ENCODE measurements at places on chromosomes 7 and 10.

DNA sequence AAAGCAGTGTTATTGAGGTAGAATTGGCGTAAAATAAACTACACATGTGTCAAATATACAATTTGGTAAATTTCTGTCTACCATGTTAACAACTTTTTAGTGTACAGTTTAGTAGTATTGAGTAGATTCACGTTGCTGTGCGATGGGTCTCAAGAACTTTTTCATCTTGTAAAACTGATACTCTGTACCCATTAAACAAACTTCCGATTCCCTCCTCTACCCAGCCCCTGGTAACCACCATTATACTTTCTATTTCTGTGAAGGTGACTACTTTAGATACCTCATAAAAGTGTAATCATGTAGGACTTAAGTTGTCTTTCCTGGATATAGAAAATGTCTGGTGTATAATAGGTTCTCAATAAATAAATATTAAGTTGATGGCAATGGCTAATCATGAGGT is 408.5 kb upstream of the POT1 start:
- no peak for DNase-seq

GRCh38 chr10:13414855-13415254 is 66.8 kb upstream of the SEPHS1 start:
- no peak for DNase-seq

GRCh38 chr10:63268798-63269503 is 135.8 kb downstream of the NRBF2 start:
- DNase-seq = peak; percentile 55

DNA sequence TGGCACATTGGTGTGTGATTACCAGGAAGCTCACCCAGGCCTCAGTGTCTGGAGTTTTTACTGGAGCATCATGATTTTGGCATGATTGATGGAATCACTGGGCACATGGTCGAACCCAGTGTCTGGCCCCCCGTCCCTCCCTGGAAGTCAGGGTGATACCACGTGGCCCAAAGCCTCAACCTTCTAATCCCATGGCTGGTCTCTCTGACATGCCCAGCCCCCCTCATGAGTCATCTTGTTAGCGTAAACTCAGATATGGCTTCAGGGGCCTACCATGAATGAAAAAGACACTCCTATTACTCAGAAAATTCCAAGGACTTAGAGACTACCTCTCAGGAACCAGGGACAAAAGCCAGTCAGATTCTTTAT is 109.3 kb downstream of the GRK5 start:
- no peak for DNase-seq

DNA sequence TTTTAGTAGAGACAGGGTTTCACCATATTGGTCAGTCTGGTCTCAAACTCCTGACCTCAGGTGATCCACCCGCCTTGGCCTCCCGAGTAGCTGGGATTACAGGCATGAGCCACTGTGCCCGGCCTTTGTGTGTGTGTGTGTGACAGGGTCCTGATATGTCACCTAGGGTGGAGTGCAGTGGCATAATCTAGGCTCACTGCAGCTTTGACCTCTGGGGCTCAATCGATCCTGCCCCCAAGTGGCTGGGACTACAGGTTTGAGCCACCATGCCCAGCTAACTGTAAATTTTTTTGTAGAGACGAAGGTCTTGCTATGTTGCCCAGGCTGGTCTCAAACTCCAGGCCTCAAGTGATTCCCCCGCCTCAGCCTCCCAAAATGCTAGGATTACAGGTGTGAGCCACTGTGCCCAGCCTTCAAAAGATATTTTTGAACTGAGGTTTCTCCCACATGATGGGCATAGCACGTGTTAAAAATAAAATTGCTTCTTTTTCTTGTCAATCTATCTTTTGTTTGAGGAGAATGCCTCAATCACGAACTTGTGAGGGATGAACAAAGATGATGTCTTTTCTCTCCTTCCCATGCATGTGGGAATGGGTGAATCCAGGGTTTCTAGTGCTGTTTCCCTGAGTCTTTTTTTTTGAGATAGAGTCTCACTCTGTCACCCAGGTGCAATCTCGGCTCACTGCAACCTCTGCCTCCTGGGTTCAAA is 30.8 kb upstream of the PSAP start:
- no peak for DNase-seq

DNA sequence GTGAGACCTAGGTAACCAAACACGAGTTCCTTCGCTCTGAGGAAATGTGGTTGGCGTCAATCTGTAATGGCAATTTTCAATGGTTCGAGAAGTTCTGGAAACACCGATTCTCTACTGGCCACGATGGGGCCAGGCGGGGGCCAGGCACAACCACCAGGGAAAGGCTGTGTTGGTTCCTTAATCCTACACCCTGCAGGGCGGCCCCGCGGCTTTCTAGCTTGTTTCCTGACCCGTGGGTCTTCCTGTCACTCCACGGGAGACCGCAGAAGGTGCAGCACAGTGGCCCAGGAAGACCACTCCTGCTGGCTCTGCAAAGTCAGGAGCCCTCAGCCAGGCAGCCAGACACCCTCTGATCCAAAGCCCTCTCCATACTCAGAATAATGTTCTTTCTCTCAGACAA is 113.4 kb downstream of the FGFR2 start:
- no peak for DNase-seq

GRCh38 chr7:73980206-73980605 is 47.8 kb upstream of the ELN start:
- DNase-seq = no peak

DNA sequence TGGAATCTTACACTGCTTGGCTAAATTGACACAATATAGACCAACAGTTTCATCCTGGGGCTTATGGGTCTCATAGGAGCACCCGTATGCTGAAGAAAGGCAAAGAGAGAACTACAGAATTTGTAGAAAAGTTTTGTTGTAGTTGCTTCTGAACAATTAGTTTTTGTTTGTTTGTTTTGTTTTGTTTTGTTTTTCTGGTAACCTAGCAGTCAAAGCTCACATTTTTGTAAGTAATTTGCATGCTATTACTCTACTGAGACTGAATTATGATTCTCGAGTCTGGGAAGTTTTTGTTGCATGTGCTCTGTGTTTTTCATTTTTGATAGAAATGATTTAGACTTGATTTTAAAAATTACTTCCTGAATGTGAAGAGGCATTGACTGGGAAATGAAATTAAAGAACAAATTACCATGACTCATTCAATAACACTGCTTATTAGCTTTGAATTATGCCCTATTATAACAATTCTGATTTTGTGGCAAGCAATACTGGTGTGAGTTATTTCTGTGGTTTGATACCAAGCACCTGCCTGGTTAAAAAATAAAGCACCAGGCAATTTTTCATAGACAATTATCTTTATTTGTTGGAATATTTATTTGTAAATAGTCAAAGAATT is 438 bp downstream of the LSMEM1 start:
- no peak for DNase-seq

GRCh38 chr10:12500381-12501303 is 151.3 kb downstream of the CAMK1D start:
- DNase-seq = no peak

DNA sequence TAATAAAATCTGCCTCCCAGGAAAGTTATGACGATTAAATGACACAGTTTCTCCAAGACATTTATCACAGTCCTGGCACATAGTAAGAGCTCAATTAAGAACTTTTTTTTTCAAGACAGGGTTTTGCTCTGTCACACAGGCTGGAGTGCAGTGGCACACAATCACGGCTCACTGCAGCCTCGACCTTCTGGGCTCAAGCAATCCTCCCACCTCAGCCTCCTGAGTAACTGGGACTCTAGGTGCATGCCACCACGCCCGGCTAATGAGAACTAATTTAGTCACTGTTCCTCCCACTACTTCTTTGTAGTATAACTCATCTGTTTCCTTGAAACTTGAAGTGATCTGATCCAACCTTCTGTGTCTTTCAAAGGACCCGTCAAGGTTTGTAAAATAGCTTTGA is 42.2 kb upstream of the MXI1 start:
- no peak for DNase-seq

GRCh38 chr10:87634311-87634710 is 25.4 kb upstream of the PAPSS2 start:
- DNase-seq = no peak

DNA sequence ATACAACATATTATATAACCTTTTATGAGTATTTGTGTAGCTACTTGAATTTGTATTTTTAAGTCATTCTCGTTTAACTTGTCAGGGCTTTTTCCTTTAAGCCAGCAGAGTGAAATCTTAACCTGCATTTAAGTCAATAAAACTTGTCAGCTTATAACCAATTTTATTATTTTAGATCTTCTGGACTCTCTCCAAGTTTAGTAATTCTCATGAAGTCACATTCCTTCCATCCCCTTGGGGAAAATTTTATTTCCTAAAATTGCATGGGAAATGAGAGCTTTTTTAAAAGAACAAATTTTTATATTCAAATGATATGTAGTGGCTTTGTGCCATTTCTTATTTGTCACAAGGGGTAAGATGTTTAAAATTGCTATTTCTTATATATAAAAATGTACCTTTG is 74.0 kb downstream of the SEPTIN7 start:
- no peak for DNase-seq

GRCh38 chr10:124643330-124644009 is 100.7 kb downstream of the FAM53B start:
- DNase-seq = no peak

GRCh38 chr10:22849077-22849805 is 78.6 kb upstream of the ARMC3 start:
- DNase-seq = no peak

GRCh38 chr10:71589617-71590551 is 129.7 kb downstream of the C10orf105 start:
- DNase-seq = no peak

DNA sequence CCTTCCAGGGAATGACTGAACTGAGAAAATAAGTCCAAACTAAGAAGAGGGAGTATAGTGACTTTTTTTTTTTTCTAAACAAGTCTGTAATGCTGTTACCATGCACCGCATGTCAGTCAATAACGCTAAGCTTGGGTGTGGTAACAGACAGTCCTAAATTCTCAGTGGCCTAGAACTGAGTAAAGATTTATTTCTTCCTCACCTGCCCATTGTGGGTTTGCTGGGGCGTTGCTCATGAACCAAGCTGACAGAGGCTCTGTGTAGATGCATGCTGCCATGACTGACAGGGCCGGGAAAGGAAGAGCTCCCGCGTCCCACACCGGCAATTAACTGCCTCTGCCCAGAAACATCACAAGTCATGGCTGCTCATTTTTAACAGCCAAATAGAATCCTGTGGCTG is 25.5 kb upstream of the PRKG1 start:
- no peak for DNase-seq

DNA sequence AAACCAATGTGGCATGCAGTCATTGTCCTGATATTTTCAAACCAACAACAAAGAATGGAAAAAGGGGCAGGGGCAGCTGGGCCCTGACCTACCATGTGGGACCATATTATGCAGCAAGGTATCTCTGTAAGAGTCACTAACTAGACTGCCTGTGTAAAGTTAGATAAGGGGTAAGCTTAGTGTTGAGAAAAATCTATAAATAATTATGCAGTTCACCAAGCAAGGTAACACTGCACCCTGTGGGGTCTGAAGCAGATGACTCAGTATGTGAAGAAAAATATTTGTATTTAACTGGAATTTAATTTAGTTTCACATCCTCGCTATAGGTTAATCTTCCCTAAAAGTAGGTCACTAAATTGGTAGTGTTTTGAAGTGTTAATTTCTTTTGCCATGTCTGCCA is 99.3 kb downstream of the PPP1R3A start:
- no peak for DNase-seq

DNA sequence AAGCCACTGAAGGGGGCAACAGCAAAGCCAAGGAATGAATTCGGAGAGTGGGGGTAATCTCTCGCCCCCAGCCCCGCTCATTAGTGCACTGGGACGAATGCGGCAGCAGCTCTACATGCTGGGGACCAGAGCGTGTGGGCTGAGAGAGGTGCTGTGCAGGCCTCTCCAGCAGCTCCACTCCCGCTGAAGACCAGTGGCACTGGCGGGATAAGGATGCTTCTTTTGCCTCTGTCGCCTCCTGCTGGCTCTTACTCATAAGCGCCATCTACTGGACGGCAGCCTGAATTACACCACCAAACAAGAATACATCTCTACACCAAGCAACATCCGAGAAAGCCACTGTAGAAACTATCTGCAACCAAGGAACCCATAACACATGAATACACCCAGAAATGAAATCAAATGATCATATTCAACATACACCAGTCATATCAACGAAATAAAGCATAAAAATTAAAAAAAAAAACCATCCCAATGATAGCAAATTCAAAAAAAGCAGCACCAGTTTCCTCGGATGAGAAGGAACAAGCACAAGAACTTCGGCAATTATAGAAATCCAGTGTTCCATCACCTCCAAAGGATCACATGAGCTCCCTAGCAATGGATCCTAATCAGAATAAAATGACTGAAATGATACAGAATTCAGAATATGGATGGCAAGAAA is 79.0 kb upstream of the TMEM168 start:
- peak; percentile 51 for DNase-seq

GRCh38 chr10:49092477-49092876 is 22.8 kb downstream of the VSTM4 start:
- no peak for DNase-seq

DNA sequence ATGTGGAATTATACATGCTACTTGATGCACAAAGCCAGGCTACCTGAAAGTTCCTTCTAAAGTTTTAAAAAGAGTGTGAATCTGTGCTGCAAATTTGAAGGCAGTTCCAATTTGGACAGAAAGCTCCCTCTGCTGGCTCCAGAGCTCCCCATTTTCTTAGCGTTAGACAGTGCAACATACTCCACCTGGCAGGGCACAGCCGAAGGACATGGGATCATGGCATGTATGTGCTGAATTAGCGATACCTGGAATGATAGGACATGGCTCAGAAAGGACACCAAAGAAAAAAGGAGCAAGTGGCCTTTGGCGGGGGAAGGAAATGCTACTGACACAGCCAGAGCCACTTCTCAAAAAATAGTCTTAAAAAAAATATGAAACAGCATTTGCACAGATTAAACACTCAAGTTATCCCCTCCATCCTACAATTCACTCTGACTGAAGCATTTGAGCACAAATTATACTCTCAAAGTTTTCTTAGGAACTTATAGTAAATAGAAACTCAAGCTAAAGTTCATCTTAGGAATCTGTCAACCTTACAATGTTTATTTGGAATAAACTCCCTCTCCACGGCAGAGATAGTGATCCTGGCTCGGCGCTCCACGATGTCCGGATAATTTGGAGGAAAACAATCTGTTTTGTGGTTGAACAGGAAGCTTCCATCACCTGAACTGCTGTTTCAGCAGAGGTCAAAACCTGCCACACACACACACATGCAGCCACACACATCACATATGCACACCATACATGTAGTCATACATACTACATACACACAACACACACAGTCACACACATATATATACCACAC is 80.0 kb downstream of the C7orf25 start:
- DNase-seq = no peak

- DNase-seq = no peak
These were observed 41.1 kb downstream of the OTUD1 start for GRCh38 chr10:23479798-23480473.

GRCh38 chr7:27220440-27220955 is 20.6 kb upstream of the HOXA13 start:
- DNase-seq = no peak

- DNase-seq = no peak
These were observed 33.9 kb downstream of the DRGX start for GRCh38 chr10:49361735-49362568.

GRCh38 chr7:91929463-91929862 is 11.2 kb upstream of the AKAP9 start:
- DNase-seq = no peak

GRCh38 chr10:43605850-43606322 is 352 bp upstream of the ZNF485 start:
- DNase-seq = peak; percentile 37

All from activated CD4-positive, CD25-positive, alpha-beta regulatory T cell treated with anti-CD3 and anti-CD28 coated beads, Interleukin-2, amount 50 U/mL, for 72 hours (primary cell).